ENCODE measurements at places on chromosomes 2 and 18.
A peak's percentile ranks its signal among the peaks of the same experiment; 100 is the strongest.

- no peak for DNase-seq
These were observed 3.5 kb upstream of the APOB start for GRCh38 chr2:21047141-21048009.

GRCh38 chr2:62102402-62102920 lies 93.5 kb upstream of the B3GNT2 start:
- no peak for DNase-seq

GRCh38 chr2:231991664-231992063 lies 30.2 kb downstream of the DIS3L2 start:
- DNase-seq = no peak

GRCh38 chr2:73730810-73731209 lies 6.3 kb downstream of the TPRKB start:
- DNase-seq = no peak

- no peak for DNase-seq
These were observed 272.6 kb downstream of the ETAA1 start for GRCh38 chr2:67669766-67670165.

- DNase-seq = peak; percentile 72
These were observed 17.3 kb upstream of the ANXA4 start for GRCh38 chr2:69724540-69725159.

DNA sequence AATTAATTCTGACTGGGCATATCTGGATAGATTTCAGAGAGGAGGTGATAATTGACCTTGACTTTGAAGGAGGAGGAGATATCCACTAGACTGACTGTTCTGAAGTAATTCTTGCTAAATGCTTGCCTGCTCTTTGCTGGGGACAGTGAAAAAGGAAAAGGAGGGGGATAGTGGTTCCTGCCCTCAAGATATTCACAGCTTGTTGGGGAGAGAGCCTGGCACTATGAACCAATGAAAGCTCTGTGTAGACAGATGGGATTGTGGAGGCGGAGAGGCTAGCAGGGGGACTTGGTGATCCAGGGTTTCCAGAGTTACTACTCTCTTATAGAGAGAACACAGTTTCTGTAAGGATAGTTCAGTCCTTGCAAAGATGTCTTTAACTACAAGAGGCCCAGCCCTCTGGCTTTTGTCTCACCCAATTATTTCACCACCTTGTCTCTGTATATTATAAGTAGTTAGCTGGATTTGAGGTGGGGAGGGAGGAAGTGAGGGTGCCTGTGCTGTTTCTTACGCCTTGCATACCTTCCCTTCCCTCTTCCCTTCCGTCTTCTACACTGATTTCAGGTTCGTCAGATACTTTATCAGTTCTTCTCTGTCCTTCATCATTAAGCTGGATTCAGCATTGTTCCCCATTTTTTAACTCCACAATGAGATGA lies 190.4 kb downstream of the PRKCE start:
- no peak for DNase-seq

DNA sequence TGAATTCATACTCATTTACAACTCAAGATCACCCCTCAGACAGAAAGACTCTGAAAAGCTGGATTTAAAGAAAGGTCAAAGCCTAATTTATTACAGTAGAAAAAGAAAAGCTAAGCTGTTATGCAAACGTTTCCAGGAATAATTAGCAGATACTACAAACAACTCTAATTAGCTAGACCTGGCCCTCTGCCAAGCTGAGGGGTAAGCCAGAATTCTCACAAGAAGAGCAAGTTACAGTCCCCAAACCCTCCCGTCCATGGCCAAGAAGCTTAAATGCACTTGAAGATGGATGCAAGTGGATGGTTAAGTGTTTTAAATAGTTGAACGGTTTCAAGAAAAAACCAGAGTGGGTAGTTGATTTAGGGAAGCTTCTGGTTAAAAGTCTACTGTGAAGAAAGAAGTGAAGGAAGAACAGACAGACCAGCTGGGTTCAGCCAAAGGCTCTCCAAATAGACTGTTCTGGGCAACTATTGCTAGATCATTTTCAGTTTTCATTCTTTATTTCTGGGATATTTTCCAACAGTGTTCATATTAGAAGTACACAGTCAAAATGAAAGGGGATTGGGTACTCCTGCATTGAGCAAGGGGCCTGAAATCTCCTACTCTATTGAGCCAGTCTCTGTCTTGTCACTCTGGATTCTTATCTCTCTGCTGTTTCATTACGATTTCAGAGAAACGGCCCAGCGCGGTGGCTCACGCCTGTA lies 4.8 kb downstream of the LMAN2L start:
- DNase-seq = no peak

DNA sequence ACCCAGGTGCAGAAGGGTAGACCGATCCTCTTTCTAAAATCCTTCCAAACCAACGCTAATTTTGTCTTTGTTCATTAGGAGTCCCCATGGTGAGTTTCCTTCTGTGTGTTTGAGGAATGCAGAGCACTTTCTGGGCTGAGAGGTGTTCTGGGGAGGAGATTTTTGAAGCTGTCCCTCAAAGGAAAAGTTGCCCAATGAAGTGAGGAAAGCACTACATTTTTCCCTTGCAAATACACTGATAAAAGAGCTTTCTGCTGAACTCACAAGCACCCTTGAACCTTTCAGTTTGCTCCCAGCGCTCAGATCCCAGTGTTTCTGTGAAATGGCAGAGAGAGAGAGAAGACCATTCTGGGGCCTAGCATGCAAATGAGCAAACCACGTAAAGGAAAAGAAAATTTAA lies 299.6 kb upstream of the FANCL start:
- DNase-seq = no peak

GRCh38 chr2:200223205-200223784 lies 83.2 kb upstream of the SPATS2L start:
- DNase-seq = no peak

GRCh38 chr2:54372361-54372760 lies 83.8 kb upstream of the SPTBN1 start:
- no peak for DNase-seq

- DNase-seq = no peak
These were observed 585.6 kb downstream of the TSN start for GRCh38 chr2:122341007-122341406.

DNA sequence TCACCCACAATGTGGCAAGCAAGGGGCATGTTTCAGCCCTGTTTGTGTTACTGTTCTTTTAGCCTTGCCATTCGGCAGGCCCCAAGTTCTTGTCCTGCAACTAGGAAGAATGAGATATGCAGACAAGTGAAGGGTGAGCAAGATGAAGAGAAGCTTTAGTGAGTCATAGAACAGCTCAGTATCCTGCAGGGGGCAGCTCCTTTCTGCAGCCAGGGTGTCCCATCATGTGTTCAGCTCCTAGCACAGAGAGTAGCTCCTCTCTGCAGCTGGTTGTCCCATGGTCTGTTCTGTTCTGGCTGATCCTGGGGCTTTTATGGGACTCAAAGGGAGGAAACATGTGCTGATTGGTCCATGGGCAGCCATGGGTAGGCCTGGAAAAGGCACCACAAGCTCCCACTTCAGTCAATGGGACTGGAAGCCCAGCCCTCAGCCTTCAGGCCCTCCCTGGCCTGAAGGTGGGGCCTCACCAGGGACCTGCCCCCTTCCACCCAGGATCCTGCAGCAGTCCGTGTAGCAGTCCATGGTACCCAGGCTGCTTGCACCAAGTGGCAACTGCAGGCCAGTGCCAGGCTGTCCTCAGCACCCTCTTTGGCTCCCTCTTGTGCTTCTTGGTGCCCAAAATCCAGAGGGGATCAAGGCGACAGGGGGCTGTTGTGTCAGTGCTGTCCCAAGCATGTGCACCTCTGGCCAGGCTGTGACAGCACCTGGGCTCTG lies 326.4 kb downstream of the NR4A2 start:
- no peak for DNase-seq

- DNase-seq = no peak
These were observed 63.7 kb downstream of the CYP26B1 start for GRCh38 chr2:72083751-72084583.

DNA sequence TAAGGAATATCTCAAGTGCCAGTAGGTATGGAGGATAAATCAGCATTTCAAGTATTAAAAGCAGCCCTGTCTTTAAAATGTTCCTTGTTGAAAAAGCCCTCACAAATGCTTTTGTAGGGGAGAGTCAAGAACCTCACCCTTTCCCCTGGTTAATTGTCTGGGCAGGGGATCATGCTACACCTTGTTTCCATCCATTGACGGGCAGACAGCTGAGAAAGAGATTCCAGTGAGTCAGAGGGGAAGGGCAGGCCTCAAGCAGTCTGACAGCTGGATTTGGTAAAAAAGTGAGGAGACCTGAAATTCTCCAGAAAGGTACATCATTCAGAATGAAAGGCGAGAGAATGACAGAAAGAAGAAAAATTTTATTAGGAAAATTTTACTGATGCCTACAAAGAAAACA lies 203.2 kb upstream of the CYP26B1 start:
- no peak for DNase-seq

GRCh38 chr2:239327536-239328350 lies 73.1 kb downstream of the HDAC4 start:
- no peak for DNase-seq

- DNase-seq = no peak
These were observed 118.7 kb upstream of the MSTN start for GRCh38 chr2:190181123-190181669.

GRCh38 chr18:59606193-59607077 lies 90.8 kb downstream of the CCBE1 start:
- DNase-seq = no peak

DNA sequence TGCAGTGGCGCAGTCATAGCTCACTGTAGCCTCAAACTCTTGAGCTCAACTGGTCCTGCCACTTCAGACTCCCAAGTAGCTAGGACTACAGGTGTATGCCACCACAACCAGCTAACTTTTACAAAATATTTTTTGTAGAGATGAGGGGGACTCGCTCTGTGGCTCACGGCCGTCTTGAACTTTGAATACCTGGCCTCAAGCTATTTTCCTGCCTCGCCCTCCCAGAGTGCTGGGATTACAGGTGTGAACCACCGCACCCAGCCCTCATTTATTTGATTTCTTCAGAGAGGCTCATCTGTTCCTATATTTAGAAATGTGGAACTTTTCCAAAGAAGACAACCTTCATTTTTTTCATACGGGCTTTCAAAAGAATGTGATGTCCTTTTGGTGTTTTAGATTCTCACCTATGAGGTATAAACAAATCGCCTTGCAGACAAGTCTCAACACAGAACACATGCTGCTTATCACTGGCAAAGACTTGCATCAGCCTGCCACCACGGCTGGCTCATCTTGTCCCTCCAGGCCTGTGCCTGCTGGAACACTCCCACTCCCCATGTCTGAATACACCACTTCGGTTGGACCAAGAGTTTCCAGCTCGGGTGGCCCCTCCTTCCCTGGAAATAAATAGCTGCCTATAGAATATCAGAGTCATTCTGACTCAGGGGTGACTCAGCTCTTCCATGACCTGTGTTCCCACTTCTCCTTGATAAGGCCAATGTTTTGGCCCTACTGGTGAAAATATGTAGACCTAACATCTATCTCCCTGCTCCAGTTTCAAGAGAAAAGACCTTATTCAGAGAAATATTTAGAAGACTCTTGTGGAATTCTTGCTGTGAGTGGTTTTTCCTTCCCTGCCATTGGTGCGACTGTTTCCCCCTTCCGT lies 202.6 kb downstream of the TGIF1 start:
- peak; percentile 52 for DNase-seq

DNA sequence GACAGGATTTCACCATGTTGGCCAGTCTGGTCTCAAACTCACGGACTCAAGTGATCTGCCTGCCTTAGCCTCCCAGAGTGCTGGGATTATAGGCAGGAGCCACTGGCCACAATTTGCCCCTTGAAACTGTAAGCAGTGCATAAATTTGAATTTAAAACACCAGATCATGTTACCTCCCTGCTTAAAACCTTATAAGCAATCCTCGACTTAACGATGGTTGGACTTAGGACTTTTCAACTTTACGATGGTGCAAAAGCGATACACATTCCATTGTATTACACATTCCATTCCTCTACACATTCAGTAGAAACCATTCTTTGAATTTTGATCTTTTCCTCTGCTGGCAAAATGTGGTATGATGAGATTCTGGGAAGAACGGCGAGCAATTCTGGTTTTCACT lies 23.2 kb upstream of the EFR3B start:
- DNase-seq = no peak

DNA sequence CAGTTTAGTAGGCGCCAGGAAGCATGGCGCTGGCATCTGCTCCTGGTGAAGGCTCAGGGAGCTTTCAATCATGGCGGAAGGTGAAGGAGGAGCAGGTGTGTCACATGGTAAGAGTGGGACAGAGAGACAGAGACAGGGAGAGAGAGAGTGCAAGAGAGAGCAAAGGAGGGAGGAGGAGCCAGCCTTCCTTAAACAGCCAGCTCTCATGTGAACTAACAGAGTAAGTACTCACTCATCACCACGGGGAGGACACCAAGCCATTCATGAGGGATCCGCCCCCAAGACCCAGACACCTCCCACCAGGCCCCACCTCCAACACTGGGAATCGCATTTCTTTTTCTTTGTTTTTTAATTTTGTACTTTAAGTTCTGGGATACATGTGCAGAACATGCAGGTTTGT lies 40.8 kb upstream of the CLASP1 start:
- DNase-seq = no peak

DNA sequence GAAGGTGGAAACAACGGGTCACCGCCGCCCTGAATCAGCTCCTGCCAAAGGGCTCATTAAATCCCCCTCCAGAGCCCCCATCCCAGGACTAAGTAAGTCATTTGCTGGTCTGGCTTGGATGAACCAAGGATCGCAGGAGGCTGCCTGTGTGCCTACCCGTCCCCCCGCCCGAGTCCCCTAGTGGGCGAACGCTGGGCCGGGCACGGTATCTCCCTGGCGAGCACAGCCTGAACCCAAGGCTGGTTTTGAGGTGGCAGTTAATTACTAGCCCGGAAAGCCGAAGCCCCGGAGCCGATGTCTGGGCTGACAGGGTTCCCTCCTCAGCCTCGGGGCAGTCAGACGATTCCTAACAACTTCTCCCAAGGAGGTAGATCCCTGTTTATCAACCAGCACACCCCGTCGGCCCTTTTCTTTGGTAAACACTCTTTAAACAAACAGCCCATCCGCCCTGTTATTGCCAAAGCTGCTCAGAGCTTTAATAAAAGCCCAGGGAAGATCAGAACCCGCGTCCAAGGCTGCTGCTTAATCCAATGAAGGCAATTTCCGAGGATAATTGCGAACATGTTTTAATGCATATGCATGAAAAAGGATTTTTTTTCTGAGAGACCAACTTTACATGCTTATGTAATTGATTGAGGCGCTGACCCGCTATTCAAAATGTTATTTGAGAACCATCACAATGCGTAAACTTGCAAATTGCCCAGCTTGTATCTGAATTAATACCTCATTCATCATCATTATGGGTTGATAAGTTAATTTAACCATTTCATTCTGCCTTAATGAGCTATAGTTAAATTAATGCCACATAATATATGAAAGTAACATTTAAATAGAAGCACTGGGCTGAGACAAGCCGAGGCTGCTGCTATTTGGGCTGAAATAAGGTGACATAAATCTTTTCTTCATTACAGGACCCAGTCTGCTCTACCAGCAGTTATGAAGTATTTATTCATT lies 10.5 kb downstream of the EVX2 start:
- no peak for DNase-seq
